Activated CD4-positive, alpha-beta memory T cell treated with anti-CD3 and anti-CD28 coated beads for 36 hours (primary cell): ENCODE measurements at places on chromosomes 11 and 22. TPM values are rescaled to one million over a fixed set of nuclear protein-coding genes. Genes with fewer than 3 reads are reported as not detected.

MLC1 gene
- total RNA-seq: not detected

EMSY gene
- total RNA-seq: 25.4 TPM

LINC01488 gene
- not detected for total RNA-seq

APOA4 gene
- not detected for total RNA-seq

UPK3A gene
- not detected for total RNA-seq

ACR gene
- total RNA-seq: not detected

DENND6B gene
- 3.6 TPM for total RNA-seq

- DNase-seq: no peak
- no peaks in the 10 kb centered on the region for H3K36me3 ChIP-seq
- H3K4me3 ChIP-seq: no peak overlapping the region
- H3K27me3 ChIP-seq: peaks cover 7% of the 10 kb centered on the region
- H3K27ac ChIP-seq: no peak overlapping the region
- H3K4me1 ChIP-seq: no peaks in the 10 kb centered on the region
Observed at GRCh38 chr11:45250035-45250718, 36.0 kb downstream of the SYT13 start.

DNA sequence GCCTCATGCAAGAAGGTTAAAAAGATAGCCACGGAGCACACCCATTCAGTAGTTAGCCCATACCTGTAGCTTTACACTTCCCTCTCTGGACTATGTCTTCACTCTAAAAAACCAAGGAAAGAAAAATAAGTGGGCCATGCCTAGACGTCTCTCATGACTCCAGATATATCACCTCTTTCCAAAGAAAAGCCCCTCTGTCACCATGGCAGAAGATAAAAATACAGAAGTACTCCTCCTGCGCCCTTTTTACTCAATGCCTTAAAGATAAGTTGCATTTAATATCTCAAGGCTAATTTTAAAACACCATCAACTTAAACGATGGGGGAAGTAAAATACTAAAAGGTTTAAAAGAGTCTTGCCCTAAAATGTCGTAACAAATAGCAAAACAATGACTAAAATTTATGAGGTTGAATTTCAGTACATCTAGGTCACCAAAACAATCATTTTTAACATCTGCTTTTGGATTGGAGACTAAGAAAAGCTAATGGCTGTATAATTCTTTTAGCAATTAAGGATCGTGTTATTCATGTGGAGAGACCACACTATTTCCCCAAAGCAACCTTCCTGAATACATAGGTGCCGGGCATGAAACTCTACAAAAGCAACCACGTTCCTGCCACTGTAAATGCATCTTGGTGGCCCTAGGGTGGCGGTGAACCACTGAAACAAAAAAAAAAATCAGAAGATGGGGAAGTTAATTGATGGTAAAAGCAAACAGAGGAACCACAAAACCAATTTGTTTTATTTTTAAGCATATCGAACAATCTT is 46.0 kb downstream of the CELF1 start:
- H3K27me3 ChIP-seq: no peaks in the 10 kb centered on the region
- H3K36me3 ChIP-seq: peaks cover 4% of the 10 kb centered on the region
- H3K4me3 ChIP-seq: no peak overlapping the region
- peak overlapping the region; percentile 6 for H3K27ac ChIP-seq
- no peak for DNase-seq

DNA sequence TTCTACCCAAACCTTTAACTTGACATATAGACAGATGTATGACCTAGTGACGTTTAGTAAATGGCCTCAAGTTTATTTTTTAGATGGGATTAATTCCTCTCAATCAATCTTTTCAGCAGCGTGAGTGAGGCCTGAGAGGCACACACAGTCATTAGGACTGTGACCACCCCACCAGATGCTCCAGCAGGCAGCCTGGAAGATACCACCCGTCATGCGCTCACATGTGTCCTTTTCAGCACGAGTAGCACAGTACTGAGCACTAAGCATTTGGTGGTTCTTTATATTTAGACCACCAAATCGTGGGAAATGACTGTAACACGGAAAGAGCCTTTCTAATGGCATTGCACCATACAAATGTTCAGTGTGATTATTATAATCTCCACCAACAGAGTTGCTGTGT is 354.6 kb upstream of the DDI1 start:
- H3K36me3 ChIP-seq: no peaks in the 10 kb centered on the region
- H3K4me3 ChIP-seq: no peak overlapping the region
- no peak for DNase-seq

DNA sequence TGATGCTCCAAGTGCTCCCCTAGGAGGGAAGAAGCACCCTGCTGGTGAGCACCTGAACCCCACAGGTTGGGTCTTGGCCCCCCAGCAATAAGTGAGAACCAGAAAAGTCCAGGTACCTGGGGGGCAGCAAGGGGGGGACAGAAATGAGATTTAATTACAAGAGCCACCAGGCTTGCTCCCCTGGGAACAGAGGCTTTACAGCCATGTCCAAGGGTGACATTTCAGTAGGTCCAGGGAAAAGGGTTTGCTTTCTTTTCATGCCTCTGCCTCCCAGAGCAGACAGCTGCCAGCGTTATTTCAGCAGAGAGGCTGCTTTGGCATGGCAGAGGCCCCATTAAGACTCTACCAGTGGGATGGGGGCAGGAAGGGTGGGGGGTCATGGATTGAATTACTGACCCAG is 437.7 kb downstream of the BUD13 start:
- no peaks in the 10 kb centered on the region for H3K4me1 ChIP-seq
- H3K27ac ChIP-seq: no peak overlapping the region
- no peak overlapping the region for H3K4me3 ChIP-seq
- H3K36me3 ChIP-seq: no peaks in the 10 kb centered on the region
- no peaks in the 10 kb centered on the region for H3K27me3 ChIP-seq

GRCh38 chr22:27609451-27609888 is 192.1 kb downstream of the MN1 start:
- no peaks in the 10 kb centered on the region for H3K4me1 ChIP-seq
- H3K27me3 ChIP-seq: peaks cover 14% of the 10 kb centered on the region
- DNase-seq: no peak
- no peak overlapping the region for H3K4me3 ChIP-seq

- H3K27me3 ChIP-seq: peaks cover 40% of the 10 kb centered on the region
- H3K4me1 ChIP-seq: peaks cover 28% of the 10 kb centered on the region
- H3K4me3 ChIP-seq: peak overlapping the region; percentile 6
- H3K36me3 ChIP-seq: peaks cover 5% of the 10 kb centered on the region
Observed at GRCh38 chr11:123363556-123363955, 66.5 kb upstream of the GRAMD1B start.

GRCh38 chr11:133681901-133682300 is 149.6 kb upstream of the OPCML start:
- no peak for DNase-seq
- peaks cover 17% of the 10 kb centered on the region for H3K27me3 ChIP-seq
- H3K4me3 ChIP-seq: no peak overlapping the region
- no peaks in the 10 kb centered on the region for H3K4me1 ChIP-seq

DNA sequence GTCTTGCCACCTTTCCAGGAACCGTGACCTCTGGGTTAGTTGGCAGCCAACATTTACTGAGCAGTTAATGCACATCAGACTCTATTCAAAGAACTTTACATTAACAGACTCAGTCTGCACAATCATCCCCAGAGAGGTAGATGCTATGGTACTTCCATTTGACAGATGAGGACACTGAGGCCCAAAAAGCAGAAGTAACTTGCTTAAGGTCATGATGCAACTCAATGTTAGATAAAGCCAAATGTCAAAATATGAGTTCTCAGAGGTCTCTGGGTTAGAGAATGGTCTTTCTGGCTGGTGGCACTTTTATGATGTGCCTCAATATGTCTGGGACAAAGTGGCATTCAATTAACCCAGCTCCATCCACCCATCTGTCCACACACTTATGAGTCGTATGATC is 450.0 kb downstream of the MIAT start:
- peaks cover 3% of the 10 kb centered on the region for H3K27me3 ChIP-seq
- H3K4me3 ChIP-seq: no peak overlapping the region
- H3K4me1 ChIP-seq: no peaks in the 10 kb centered on the region
- no peak overlapping the region for H3K27ac ChIP-seq

- no peak overlapping the region for H3K27ac ChIP-seq
- peaks cover 27% of the 10 kb centered on the region for H3K27me3 ChIP-seq
- H3K4me3 ChIP-seq: no peak overlapping the region
Observed at GRCh38 chr11:115220423-115220822, 283.8 kb downstream of the CADM1 start.

GRCh38 chr11:96331699-96332116 is 11.3 kb downstream of the MAML2 start:
- no peak overlapping the region for H3K27ac ChIP-seq
- peaks cover 79% of the 10 kb centered on the region for H3K4me1 ChIP-seq
- H3K36me3 ChIP-seq: peaks cover 26% of the 10 kb centered on the region
- DNase-seq: no peak
- no peaks in the 10 kb centered on the region for H3K27me3 ChIP-seq

DNA sequence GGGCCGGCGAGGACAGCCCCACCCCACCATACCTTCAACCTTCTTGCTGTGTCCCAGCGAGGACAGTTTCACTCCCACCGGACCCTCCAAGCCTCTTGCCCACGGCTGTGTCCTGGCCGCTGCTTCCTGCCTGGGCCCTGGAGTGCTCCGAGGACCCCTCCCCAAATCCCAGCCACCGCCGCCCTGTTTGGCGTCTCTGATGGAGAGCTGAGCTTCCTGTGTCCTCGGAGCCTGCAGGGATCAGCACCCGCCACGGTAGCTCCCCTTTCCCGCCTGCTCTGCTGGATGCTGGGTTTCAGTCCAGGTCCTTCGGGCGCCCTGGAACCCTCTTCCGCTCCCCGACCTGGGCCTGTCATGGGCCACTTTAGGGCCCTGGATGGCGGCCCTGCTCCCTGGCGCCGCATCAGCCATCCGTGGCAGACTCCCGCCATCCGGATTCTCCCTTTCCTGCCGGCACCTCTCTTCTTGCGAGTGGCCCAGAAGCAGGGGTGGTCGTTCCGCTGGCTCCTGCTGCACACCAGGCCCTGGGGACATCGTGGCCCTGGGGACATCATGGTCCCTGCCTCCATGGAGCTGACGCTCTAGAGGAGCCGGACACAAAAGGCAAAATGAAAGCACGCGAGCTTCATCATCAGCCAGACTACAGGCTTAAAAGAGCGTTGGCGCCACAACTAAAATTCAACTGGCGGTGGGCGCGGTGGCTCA is 34.3 kb upstream of the GAL start:
- H3K27ac ChIP-seq: no peak overlapping the region
- peaks cover 17% of the 10 kb centered on the region for H3K27me3 ChIP-seq
- H3K4me3 ChIP-seq: no peak overlapping the region
- no peaks in the 10 kb centered on the region for H3K4me1 ChIP-seq
